Stimulated activated CD8-positive, alpha-beta memory T cell treated with anti-CD3 and anti-CD28 coated beads, Interleukin-15, amount 100 ng/mL, for 48 hours (primary cell): ENCODE measurements at places on chromosomes 2 and 18.

DNA sequence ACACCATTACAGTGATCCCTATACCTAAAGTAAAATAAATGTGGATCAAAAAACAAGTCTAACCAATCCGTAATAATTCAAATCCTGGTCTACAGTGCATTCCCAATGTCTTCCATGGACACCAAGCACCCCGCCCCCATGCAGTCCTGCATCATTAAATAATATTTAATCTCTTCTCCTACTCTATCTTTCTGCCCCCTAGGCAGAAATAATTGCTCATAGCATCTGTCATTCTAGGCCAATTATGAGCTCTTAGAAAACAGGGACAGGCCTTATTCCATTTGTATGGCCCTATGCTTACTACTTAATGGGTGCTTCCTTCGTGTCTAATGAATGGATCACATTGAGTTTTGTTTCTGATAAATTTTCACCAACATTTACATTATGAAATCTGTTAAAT, 66.4 kb downstream of the PAX3 start:
- DNase-seq: no peak

GRCh38 chr2:137231628-137232027, 466.3 kb downstream of the THSD7B start:
- DNase-seq: no peak

DNA sequence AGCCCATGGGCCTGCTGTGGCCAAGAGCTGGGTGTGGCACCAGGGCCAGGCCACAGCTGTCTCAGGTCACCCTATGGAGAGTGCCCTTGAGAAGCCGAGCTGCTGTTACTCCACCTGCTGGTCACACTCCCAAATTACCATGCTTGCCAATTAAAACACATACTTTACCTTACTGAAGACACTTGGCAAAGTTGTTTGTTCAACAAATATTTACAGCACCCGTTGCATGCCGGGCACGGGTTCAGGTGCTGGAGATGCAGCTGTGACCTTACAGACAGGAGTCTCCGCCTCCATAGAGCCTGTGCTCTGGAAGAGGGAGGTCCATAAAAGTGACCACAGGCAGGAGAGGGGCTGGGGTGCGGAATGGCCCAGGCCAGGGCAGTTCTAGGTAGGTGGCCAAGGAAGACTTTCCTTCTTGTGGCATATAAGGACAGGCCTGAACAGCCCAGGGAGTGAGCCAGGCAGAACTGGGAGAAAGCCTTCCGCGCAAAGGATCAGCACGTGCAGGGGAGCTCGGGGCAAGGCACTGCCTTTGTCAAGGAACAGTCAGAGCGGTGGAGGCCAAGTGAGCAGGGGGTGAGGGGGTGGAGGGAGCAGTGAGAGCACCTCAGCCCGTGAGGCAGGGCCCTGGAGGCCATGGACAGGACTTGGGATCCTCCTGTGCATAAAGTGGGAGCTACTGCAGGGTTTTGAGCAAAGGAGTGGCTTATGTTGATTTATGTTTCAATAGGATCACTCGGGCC, 23.6 kb upstream of the RBM44 start:
- DNase-seq: peak; percentile 9

DNA sequence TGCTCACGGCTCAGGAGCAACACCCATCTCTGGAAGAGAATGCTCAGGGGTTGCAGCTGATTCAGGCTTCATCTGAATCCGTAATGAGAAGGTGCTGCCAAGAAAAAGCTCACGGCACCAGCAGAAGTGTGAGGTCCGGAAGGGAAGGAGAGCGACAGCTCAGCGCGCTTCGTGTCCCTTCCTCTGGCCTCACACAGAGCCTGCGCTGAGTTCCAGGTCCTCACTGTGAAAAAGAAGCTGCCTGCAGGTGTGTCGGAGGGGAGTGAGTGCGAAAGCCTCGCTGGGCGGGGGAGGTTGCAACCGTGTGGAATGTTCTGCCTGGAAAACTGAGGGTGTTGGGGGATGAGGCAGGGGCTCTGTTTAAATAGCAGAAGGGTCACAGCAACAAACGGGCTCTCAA, 76.2 kb upstream of the TWIST2 start:
- DNase-seq: no peak

- DNase-seq: no peak
Measured at GRCh38 chr2:6556755-6557154, 309.0 kb downstream of the CMPK2 start.

DNA sequence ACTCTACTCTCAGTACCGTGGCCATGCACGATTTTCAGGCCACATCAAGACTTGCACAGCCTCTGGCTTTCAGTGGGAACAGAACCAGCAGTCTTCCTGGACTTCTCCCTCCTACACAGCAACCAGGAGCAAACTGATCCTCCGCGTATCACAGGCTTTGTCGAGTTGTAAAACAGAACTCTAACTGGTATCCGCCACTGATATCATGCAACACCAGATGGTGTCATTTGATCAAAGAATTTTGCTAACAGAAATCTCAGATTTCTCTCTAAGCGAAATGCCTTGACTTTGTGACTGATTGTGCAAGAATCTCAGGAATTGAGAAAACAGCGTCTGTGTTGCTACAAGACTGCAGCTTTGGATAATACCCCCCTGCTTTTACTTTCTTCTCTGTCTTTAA, 85.7 kb downstream of the COPS8 start:
- no peak for DNase-seq
